ENCODE measurements at places on chromosomes 1 and 21. TPM values are rescaled to one million over a fixed set of nuclear protein-coding genes. Genes with fewer than 3 reads are reported as not detected.
A peak's percentile ranks its signal among the peaks of the same experiment; 100 is the strongest.

DNA sequence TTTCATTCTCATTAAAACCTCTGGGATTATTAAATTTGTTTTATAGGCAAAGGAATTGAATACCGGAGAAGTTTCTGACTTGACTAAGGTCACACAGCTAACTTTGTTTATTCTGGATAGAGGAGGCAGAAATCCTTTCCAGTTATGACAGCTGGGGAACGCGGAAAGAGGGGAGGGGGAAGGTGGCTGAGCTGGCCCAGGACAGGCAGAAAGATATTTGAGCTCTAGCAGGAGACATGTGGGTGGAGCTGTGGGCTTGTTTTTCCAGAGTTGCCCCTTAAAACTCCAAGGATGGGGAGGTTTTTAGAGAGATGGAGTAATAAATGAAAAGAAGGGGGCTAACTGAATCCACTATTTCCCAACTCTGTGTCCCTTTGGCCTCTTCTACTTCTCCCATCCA, 27.8 kb downstream of the FOXD2 start:
- DNase-seq: no peak

DNA sequence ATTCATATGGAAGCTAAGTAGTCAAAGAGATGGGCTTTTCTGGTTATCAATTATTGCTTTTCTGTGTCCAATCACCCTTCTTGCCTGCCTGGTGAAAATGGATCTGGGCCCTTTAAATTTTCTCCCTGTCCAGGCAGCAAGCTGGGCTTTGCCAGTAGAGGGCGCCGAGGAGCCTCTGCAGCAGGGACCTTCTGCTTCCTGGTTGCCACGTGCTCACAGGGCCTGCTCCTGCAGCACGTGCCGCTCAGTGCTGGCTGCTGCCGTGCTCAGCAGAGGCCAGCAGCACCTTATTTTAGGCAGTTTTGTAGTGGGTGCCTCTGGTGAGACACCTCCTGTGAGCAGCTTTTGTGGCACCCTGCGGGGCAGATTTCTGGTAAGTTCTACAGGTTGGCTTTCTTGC, 4.0 kb downstream of the ACTL8 start:
- DNase-seq: peak; percentile 11

DNA sequence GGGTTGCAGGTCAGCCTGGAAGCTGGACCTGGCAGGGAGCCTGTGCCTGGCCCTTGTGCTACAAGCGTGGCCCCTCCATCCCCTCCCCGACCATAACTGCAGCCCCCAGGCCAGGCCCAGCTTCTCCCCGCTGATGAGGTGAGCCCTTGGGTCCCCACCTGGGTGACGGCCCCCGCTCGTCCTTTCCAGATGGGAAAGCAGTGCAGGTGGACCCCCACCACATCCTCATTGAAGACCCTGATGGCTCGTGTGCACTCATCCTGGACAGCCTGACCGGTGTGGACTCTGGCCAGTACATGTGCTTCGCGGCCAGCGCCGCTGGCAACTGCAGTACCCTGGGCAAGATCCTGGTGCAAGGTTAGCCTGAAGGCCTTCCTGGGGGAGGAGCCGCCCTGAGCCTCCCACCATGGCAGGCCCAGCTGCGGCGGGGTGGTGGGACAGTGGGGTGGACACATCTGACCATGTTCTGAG, 56.9 kb downstream of the TRIM11 start:
- no peak for DNase-seq

DNA sequence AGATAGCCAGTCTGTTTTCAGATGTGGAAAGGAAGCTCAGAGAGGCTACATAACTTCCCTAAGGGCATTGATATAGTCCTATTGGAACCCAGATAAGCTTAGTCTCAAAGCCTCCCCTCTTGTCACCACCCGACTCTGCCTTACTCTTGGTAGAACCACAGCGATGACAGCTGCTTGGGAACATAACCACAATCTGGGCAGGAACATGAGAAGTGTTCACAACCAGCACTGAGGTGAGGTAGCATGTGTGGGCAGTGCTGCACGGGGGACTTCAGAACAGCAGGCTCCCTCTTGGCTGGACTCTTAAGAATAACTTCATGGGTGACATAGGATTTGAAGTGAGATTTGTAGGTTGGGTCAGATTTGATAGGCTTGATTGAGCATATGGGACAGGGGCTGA, 9.3 kb upstream of the S100A10 start:
- no peak for DNase-seq

DNA sequence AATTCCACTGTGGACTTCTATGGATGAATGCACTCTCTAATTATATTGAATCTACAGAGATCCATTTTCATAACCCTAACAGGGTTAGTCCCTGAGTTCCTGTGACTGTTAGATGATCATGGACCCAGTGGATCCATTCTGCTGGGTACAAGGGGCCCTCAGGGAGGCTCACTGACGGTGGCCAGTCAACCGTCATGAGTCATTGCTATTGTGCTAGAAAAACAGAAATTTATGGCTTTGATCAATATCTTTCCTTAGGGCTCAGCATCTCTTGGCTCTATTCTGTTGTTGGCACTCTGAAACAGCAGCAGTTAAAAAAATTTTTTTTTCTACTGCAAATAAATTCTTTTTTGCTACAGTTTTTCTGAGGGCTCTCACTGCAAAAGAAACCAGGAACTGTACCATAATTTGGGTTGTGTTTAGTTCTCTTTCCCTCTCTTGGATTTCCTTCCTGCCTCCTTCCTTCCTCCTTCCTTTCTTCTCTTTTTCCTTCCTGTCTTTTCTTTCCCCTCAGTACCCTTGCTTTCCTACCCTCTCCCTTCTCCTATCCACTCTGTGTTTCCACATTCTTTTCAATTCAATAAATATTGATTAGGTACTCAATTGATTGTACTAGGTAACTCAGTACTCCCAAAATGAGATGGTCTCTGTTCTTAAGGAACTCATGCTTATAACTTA, 49.5 kb downstream of the UTP25 start:
- no peak for DNase-seq

- peak; percentile 14 for DNase-seq
Observed at GRCh38 chr1:53291574-53291973, 36.3 kb downstream of the LRP8 start.

GRCh38 chr1:27292106-27292505, 29.9 kb upstream of the TMEM222 start:
- no peak for DNase-seq

- DNase-seq: no peak
Observed at GRCh38 chr1:194930132-194930531, 1678.1 kb downstream of the KCNT2 start.

GRCh38 chr21:28256420-28256831, 736.3 kb downstream of the LTN1 start:
- no peak for DNase-seq

DNA sequence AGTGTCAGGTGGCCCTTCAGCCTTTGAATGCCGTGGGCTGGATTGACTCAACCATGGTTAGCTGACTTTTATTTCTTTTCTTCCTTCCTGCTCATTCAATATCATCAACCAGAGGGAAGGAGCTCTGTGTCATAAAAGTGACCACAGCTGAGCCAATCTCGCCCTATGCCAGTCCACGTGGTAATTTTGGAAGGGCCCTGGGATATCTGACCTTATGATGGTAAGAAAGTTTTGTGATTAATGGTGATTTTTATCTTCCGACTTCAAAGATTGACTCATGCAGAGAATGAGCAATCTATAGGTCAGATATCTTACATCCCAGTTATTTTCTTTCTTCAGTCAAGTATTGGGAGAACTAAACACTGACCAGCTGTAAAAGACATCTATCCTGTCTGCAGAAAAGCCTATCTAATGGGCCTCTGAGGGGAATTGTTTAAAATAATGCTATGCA, 170.3 kb downstream of the ZC3H11B start:
- DNase-seq: no peak

DNA sequence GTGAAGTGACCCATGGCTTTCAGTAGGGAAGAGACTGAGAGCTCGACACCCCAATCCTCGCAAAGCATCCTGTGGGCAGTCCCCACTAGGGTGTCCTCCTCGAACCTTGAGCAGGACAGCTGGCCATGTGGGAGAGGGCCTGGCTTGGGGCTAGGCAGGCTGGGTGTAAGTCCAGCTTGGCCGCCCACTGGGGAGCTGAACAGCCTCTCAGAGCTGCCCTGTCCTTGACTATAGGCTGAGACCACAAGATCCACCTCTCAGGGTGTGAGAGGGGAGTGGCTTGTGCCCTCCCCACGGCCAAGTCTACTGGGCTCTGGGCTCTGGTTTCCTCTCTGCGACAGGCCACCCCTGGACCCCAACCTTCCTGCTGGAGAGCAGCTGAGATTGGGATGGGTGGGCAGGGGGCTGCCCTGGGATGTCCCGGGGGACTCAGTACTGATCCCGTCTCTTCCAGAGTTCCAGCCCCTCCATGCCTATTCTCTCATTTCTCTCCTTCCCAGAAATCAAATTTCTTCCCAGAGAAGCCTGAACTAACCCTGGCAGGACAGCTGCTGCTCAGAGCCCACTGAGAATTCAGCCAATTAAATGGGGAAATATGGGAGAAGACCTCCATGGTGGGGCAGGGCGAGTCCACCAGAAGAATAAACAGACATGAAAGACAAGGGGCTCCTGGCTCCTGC, 282.9 kb downstream of the PTPRU start:
- DNase-seq: no peak

- no peak for DNase-seq
Observed at GRCh38 chr1:194570476-194570875, 1384.1 kb upstream of the B3GALT2 start.

GRCh38 chr1:241695246-241696171, 43.4 kb downstream of the WDR64 start:
- no peak for DNase-seq

DNA sequence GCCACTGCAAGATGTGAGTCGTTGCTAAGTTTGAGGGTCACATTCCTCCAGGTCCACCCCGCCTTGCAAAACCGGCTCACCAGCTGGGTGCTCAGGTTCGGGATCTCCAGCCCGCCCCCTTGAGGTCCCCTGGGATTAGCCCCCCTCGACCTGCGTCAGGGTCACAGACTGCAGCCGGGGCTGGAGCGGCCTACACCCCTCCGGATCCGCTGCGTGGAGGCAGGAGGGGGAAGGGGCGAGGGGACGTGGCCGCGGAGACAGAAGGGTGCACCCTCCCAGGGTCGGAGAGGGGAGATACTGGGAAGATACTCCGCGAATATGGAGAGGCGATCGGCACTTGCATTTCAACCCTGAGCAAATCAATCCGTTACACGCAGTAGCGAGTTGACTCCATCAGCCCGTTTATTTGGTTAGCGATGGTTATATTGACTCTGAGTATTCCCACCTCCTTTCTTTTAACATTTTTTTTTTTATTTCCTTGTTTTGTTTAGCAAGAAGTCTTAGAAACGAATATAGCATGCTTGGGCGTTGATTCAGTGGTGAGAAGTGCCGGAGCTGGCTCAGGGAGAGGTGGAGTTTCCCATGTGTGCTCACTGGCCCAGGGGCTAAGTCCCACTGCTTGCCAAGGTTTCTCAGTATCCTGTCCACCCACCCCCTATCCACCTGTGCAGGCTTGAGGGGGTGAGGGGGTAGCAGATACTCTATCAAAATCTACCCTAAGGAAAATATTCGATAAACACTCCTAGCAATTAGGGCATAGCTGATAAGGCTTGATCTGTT, 997 bp downstream of the IFNAR2 start:
- DNase-seq: peak; percentile 83

GRCh38 chr1:115409094-115410015, 71.3 kb upstream of the NGF start:
- DNase-seq: no peak

DNA sequence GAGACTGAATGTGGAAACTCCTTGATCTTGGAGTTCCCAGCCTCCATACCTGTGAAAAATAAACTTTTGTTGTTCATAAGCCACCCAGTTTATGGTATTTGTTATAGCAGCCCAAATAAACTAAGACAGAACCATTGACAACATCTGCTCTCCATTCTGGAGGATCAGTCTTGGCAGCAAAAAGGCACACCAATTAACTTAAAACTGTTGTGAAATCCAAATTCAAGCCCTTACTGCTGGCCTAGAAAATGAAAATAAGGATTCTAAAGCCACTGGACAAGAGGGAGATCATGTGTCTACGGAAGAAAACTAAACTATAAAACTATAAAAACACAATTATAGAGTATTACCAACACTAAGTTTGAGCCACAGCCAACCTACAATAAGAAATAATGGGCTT, 172.1 kb upstream of the RNPC3 start:
- DNase-seq: no peak

DNA sequence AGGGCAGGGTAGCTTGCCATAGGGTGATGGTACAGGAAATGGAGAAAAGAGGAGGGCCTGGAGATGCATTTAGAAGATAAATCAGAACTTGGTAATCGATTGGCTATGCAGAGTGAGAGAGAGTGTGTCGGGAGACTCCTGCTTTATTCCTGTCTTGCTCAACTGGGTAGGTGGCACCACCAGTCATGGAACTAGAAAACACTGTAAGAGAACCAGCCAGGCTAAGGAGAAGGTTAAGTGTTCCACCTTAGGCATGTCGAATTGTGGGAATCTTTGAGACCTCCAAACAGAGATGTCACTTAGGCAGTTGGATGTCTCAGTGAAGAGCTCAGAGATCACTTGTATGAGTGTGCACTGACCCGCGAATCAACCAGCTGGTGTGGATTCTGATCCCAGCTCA, 28.7 kb upstream of the RD3 start:
- DNase-seq: no peak

- DNase-seq: peak; percentile 94
Observed at GRCh38 chr1:27603681-27604578, at the start of gene AHDC1. Gene AHDC1, minus strand, starts transcription at chr1:27604144. Its CDS starts 52,029 bp downstream, at chr1:27552115.

DNA sequence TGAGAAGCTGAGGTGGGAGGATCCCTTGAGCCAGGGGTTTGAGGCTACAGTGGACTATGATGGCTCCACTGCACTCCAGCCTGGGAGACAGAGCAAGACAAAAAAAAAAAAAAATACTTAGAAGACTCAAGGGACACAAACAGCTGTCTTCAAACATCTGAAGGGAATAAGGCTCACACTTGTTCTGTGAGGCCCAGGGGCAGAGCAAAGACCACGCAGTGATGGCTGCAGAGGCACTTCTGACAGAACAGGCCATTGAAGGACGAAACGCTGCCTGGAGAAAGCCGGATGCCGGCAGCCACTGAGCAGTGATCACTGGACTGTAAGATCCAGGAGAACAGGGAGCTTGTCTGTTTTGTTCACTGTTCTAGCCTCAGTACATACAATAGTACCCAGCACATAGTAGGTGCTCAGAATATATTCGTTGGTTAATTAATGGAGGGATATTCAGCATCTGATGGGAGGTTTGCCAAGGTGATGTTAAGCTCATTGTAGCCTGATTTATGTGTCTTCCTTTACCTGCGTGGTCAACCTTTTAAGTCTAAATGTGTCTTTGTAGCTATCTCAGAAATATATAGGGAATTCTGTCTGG, 12.1 kb upstream of the NDC1 start:
- no peak for DNase-seq

DNA sequence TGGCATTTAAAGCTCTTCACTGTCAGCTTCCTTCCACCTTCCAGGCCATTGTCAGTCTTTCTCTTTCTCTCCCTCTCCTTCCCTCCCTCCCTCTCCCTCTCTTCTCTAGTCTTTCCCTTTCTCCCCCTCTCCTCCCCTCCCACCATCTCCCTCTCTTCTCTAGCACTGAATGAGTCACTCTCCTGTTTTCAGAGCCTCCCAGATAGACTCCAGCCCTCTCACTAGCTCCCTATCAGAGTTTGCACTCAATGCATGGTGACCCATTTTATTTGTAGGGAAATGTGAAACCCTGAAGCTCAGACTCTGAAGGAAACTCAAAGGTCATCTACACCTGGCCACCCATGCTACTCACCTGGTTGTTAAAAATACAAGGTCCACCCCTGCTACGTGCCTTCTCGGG, 4.4 kb upstream of the MATN1 start:
- DNase-seq: no peak

CDC42BPA gene
- total RNA-seq: not detected

KISS1 gene
- not detected for total RNA-seq

MATN1 gene
- total RNA-seq: not detected

OR2G6 gene
- not detected for total RNA-seq

GRIK3 gene
- 55.0 TPM for total RNA-seq

TIAM1 gene
- 25.1 TPM for total RNA-seq

OR2T2 gene
- not detected for total RNA-seq

LYPD8 gene
- total RNA-seq: not detected

MEX3A gene
- 5.3 TPM for total RNA-seq

C21orf58 gene
- 141 TPM for total RNA-seq
